ENCODE measurements at places on chromosomes 5 and 9. TPM values are rescaled to one million over a fixed set of nuclear protein-coding genes. Genes with fewer than 3 reads are reported as not detected.
A peak's percentile ranks its signal among the peaks of the same experiment; 100 is the strongest.

DNA sequence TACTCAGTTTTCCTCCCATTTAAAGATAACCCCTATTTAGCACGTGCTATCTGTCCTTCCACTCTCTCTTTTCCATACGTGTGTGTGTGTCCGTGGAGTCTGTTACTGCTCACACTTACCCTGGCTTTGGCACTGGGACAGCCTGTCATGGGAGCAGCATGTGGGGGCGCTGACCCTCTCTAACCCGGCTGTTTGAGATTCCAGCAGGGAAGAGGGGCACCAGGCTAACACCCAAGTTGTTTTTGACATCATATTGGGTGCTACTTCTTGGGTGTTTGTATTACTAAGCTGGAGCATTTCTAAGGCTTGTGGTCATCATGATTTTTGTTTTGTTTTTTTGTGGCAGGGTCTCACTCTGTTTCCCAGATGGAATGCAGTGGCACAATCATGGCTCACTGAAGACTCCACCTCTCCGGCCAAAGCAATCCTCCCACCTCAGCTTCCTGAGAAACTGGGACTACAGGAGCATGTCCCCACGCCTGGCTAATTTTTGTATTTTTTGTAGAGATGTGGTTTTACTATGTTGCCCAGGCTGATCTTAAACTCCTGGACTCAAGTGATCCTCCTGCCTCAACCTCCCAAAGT is 56.9 kb upstream of the SIMC1 start:
- no peak overlapping the region for H3K4me3 ChIP-seq
- no peaks in the 10 kb centered on the region for H3K4me1 ChIP-seq
- H3K27ac ChIP-seq = no peak overlapping the region
- DNase-seq = no peak

DNA sequence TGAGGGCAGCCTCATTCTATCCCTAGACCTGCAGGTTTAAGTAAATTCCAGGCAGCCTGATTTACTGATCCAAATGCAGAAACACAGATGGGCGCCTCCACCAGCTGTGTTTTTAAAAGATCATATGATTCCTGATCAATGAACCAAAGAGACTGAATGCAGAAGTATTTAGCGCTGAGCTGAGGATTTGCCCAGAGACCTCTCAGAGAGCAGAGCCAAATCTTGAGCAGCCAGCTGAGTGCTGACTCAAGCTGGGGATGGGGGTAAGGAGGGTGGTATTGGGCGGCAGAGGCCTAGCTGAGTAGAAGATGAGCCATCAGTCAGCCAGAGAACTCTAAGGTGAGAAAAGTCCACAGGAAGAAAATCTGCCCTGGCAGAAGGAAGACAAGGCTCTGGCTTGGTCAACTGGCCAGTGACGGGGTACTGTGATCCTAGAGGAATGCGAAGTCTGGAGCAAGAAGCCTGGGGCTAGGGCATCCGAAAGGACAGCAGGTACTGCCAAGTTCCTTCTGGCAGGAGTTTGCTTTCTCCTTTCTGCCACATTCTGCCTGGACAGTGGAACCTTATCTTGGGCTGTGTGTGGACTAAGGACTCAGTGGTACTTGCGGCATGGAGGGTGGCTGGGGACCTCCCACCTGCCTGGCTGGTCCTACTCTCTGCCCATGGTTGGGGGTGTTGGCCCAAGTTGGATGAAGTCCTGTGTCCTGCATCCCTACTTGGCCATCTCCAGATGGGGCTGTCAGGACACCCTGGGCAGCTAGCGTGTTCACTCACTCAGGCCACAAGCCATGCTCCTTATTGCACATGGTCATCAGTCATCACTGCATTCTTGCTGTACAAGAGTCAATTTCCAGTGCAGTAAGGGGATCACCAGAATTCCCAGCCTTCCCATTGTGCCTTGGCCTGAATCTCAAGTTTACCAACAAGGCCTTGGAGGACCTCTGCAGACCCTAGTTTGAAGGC is 34.5 kb upstream of the CDKN2AIPNL start:
- H3K27ac ChIP-seq = no peak overlapping the region
- peak; percentile 37 for DNase-seq
- no peaks in the 10 kb centered on the region for H3K4me1 ChIP-seq
- no peak overlapping the region for H3K4me3 ChIP-seq

GRCh38 chr5:160674901-160675300 is 177.1 kb downstream of the ATP10B start:
- no peak overlapping the region for H3K27ac ChIP-seq
- H3K4me3 ChIP-seq = no peak overlapping the region
- no peaks in the 10 kb centered on the region for H3K36me3 ChIP-seq
- H3K27me3 ChIP-seq = no peaks in the 10 kb centered on the region
- no peaks in the 10 kb centered on the region for H3K4me1 ChIP-seq

LCP2 gene
- total RNA-seq = 37.3 TPM

RBM27 gene
- 15.4 TPM for total RNA-seq

LRRC70 gene
- total RNA-seq = 1.1 TPM

SH3GL2 gene
- total RNA-seq = 0.84 TPM

BAAT gene
- 1.0 TPM for total RNA-seq

Measured in left lung (tissue), 14 donors.